ENCODE measurements at places on chromosomes 5 and 9. TPM values are rescaled to one million over a fixed set of nuclear protein-coding genes. Genes with fewer than 3 reads are reported as not detected.

The CDH12 gene
- total RNA-seq, result not detected

The INSL6 gene
- not detected for total RNA-seq

The FBP2 gene
- total RNA-seq, result not detected

The RNF130 gene
- 43.0 TPM for total RNA-seq

The HMHB1 gene
- not detected for total RNA-seq

The NOXA1 gene
- total RNA-seq, result 0.91 TPM

The NEUROG1 gene
- not detected for total RNA-seq

The PKD2L2 gene
- total RNA-seq, result not detected

The LHX6 gene
- 18.4 TPM for total RNA-seq

The OR13C8 gene
- not detected for total RNA-seq

The IFT74 gene
- total RNA-seq, result 7.8 TPM

The SLC9A3 gene
- 0.82 TPM for total RNA-seq

The ZNF618 gene
- total RNA-seq, result 60.6 TPM

The SLC6A19 gene
- total RNA-seq, result not detected

The TMEM215 gene
- total RNA-seq, result not detected

The SLC36A3 gene
- not detected for total RNA-seq

The GDF9 gene
- not detected for total RNA-seq
